ENCODE measurements at places on chromosomes 6 and 20. TPM values are rescaled to one million over a fixed set of nuclear protein-coding genes. Genes with fewer than 3 reads are reported as not detected.
A peak's percentile ranks its signal among the peaks of the same experiment; 100 is the strongest.

HDGFL1 gene
- total RNA-seq = not detected

BTNL2 gene
- not detected for total RNA-seq

NOTCH4 gene
- 10.6 TPM for total RNA-seq

STX11 gene
- 2.8 TPM for total RNA-seq

AGPAT1 gene
- total RNA-seq = 12.9 TPM

OR2H2 gene
- total RNA-seq = not detected

ADGB gene
- total RNA-seq = 0.10 TPM

COL12A1 gene
- total RNA-seq = 443 TPM

DNA sequence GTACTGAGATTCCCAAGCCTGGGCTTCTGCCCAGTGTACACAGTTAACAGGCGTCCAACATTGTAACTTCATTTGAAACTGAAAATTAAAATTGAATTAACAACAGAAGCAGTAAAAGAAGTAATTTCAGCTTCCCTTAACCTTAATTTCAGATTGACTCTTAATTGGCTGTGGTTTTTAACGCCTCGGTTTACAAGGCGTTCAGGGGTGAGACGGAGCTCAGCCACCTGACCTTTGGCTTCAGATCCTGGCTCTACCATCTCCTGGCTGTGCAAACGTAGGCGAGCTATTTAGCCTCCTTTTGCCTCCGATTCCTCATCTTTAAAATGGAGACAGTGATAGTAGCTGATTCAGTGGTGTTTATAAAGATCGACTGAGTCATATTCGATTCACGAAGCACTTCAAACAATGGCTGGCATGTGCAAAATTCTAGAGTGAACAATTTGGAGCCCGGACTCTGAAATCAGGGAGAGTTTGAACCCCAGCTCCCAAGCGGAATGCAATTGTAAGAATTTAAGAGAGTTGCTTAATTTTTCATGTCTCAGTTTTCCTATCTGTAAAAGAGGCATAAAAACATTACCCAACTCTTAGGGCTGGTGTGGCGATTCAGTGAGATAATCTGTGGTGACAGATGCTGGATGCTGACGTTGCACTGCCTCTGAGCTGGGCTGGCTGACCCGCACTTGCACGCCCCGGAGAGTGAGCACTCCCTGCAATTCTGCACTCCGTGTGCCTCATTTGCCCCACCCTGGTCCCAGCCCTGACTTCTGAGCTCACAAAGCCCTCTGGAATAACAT lies 23.5 kb upstream of the OCSTAMP start:
- DNase-seq = no peak

- DNase-seq = peak; percentile 37
Observed at GRCh38 chr20:13492001-13492481, 146.7 kb downstream of the TASP1 start.

- no peak for DNase-seq
Observed at GRCh38 chr6:82511546-82511945, 147.9 kb downstream of the TPBG start.

- peak; percentile 54 for DNase-seq
Observed at GRCh38 chr6:112620812-112621569, 273.9 kb downstream of the RFPL4B start.

DNA sequence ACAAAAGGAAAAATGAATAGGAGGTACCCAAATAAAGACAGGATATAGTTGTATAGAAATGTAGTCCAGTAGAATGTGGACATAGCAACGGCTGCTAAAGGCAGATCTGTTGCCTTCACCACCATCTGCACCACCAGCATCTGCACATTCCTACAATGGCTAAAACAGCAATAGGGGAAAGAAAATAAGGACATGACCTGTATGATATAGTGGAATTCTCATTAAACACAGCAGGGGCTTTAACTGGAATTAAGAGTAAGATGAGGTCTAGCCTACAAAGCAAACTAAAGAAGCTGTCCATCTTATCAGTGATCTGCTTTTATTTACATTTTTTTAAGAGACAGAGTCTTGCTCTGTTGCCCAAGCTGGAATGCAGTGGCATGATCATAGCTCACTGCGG lies 26.8 kb upstream of the SCAF8 start:
- no peak for DNase-seq

DNA sequence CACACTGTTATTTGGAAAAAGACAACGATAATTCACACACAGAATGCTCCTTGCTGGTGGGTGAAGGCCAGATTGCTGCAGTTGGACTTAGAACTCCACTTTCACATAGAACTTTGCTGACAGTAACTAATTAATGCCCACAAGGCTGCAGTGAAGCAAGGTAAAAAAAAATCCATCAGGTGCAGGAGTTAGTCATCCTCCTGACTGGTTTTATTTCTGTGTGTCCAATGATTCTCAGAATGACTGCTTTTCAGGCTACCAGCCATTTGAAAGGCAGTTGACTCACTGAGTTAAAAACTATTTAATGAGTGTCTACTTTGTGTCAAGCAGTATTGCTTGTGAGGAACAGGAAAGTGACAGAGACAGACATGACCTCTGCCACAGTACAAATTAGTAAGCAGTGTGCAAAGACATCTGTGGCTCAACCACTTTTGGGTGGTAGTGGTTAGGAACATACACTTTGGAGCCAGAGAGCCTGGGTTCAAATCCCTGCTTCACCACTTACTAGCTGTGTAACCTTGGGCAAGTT lies 41.9 kb downstream of the ELOVL5 start:
- no peak for DNase-seq
